T follicular helper cell (primary cell): ENCODE measurements at places on chromosomes 1 and 21.

DNA sequence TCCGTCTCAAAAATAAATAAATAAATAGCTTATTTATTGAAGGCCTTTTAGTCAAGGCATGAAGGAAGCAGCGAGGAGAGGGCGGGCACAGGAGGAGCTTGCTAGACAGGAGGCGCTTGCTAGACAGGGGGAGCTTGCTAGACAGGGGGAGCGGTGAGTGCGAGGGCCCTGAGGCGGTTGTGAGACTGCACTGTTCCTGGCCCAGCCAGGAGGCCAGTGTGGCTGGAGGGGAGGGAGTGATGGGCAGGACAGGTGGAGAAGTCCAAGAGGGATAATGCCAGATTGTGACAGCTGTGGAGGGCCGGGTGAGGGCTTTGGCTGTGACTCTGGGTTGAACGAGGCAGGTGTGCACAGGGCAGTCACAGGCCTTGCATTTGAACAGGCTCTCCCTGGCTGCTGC is 18.2 kb downstream of the KIF17 start:
- DNase-seq = no peak

DNA sequence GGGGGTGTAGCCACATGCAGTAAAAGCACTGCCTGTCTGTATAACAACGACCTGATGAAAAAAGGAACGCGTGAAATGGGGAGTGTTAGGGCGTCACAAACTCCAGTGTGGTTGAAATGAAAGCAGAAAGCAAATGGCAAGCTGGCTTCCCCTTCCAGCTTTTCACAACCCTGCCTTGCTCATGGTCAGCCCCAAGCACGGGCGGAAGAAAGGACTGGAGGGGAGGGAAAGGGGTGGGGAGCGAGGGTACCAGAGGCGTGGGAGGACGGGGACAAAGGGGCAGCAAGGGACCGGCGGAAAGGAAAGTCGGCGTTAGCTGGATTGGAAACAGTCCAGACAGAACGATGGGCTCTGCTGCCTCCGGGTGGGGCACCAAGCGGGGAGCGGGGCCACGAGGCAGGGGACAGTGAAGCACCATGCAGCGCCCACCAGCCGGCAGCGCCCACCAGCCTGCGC is 9.6 kb downstream of the VPS26C start:
- no peak for DNase-seq

- DNase-seq = no peak
Measured at GRCh38 chr1:191261111-191261510, 783.4 kb upstream of the BRINP3 start.

DNA sequence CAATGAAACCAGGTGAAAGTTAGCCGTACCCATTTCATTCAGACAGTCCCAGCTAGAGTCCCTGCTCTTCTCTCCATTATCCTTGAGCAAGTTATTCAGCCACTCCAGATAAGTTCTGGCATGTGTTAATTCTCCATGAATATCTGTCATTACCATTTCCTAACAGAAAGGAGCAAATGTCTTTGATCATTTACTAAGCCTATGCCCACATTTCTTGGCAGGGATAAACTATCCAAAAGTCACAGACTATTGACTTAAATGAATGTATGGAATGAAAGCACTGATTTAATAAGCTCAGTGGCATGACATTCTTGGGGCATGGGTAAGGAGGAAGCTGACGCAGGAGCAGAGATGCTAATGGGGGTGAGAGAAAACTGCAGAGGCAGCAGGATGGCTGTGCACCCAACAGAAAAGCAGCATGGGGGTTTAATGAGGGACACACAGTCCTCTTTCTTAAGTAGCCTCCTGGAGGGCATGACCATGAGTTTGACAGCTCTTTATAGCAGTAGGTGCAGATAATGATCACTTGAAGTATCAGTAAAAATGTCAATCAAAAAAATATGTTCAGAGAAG is 17.6 kb upstream of the DHCR24 start:
- no peak for DNase-seq

- DNase-seq = no peak
Measured at GRCh38 chr1:118122234-118123004, 62.6 kb downstream of the SPAG17 start.

DNA sequence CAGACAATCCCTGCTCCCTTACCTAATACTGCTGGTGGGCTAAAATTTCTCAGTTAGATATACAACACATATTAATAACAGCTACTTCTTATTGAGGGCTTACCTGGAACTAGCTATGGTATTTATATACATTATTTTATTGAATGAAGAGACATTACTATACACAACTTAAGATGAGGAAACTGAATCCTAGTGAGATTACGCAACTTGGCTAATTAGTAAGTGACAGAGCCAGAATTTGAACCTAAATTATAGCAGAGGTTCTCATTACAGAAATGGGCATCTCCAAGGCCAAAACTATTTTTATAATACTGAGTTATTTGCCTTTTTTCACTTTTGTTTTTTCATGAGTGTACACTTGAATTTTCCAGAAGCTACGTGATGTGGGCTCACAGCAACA is 44.5 kb upstream of the SMYD2 start:
- no peak for DNase-seq

DNA sequence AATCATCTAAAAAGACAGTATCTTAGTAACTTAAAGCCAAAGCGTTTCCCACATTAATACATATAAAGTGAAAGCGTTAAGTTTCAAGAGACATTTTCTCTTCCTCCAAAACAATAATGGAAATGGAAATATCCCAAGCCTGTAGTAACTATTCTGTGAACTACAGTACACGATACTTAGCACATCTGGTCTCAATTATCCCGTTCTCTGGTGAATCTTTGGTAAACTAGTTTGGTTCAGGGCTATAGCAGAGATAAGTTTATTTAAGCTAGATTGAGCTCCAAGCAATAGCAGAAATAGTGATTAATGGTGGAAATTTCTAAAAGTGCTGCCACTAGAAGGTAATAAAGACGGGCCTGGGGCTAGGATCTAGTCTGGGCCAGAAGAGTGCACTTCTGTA is 55.2 kb downstream of the PCNX2 start:
- DNase-seq = no peak
